ENCODE measurements at places on chromosomes 12 and 14. TPM values are rescaled to one million over a fixed set of nuclear protein-coding genes. Genes with fewer than 3 reads are reported as not detected.

HCAR1 gene
- not detected for total RNA-seq

ADCY4 gene
- not detected for total RNA-seq

RAD9B gene
- 0.29 TPM for total RNA-seq

GYS2 gene
- total RNA-seq, result not detected

C12orf60 gene
- 3.3 TPM for total RNA-seq

CCDC175 gene
- total RNA-seq, result not detected

PAH gene
- total RNA-seq, result 1.9 TPM

LAG3 gene
- total RNA-seq, result 1.2 TPM

FAR2 gene
- total RNA-seq, result 29.2 TPM

DNA sequence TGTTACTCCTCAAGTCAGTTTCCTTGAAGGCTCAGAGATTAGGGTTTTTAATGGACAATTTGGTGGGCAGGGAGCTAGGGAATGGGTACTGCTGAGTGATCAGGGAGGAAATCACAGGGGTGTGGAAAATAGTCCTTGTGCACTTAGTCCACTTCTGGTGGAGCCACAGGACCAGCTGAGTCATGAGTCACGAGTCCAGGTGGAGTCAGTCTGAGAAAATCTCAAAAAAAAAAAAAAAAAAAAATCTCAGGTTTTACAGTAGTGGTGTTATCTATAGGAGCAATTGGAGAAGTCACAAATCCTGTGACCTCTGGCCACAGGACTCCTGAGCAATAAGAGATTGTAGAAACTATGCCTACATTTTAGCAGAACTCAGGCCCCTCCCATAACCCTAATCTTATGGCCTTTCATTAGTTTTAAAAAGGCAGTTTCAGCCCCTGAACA, 28.2 kb upstream of the AMN1 start:
- H3K4me1 ChIP-seq, result no peaks in the 10 kb centered on the region
- no peaks in the 10 kb centered on the region for H3K27me3 ChIP-seq
- H3K27ac ChIP-seq, result no peak overlapping the region
- H3K4me3 ChIP-seq, result no peak overlapping the region
- DNase-seq, result no peak
- no peaks in the 10 kb centered on the region for H3K36me3 ChIP-seq

DNA sequence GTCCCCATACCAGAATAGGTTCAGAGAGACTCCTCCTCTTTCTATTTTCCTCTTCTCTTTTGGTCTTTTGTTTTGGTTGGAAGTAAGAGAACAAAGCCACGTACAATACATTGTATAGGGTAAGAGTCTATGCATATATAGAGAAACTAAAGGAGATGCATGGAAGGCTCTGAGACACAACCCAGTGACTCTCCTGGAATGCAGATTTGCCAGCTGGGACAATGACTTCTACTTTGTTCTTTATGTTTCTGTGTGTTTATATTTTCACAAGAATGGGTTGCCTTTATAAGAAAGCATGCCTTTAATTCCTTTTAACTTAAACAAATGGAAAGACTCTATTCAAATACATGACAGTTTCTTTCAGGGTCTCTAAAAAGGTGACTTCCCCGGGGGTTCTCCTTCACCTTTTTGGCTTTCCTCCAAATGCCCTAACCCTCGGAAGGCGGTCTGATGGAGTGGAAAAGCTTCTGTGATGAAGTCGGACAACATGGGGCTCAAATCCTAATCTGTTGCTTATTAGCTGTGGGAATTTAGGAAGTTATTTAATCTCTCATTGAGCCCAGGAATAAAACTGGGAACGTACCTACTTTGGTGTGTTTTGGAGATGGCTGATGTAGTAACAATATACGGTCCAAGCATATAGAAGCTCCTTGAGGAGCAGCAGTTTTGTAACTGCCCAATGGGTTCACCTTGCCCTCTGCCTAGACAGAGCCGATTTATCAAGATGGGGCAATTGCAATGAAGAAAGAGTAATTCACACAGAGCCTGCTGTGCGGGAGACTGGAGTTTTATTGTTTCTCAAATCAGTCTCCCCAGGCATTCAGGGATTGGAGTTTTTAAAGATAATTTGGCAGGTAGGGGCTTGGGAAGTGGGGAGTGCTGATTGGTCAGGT, 9.1 kb upstream of the SERPINA1 start:
- peaks cover 61% of the 10 kb centered on the region for H3K27me3 ChIP-seq
- H3K36me3 ChIP-seq, result no peaks in the 10 kb centered on the region
- DNase-seq, result peak; percentile 60
- no peak overlapping the region for H3K4me3 ChIP-seq
- peaks cover 10% of the 10 kb centered on the region for H3K4me1 ChIP-seq
- H3K27ac ChIP-seq, result peak overlapping the region; percentile 46

DNA sequence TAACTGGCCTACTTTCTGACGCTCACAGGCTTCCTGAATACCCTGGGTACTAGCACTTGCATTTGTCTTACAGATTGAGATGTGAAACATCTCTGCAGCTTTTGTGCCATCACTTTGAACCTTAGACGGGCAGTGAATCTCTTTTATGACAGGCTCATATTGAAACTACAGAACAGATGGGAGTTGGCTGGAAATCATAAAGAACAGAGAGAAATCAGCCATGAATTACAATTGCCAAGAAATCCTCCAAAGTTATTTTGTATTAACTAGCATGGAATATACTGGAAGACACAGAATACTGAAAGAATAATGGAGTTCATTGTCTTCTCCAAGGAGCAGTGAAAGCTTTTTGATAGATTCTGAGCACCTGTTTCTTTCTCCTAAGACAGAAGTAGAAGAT, 32.7 kb downstream of the MYF5 start:
- no peaks in the 10 kb centered on the region for H3K36me3 ChIP-seq
- H3K4me3 ChIP-seq, result no peak overlapping the region
- no peak for DNase-seq

DNA sequence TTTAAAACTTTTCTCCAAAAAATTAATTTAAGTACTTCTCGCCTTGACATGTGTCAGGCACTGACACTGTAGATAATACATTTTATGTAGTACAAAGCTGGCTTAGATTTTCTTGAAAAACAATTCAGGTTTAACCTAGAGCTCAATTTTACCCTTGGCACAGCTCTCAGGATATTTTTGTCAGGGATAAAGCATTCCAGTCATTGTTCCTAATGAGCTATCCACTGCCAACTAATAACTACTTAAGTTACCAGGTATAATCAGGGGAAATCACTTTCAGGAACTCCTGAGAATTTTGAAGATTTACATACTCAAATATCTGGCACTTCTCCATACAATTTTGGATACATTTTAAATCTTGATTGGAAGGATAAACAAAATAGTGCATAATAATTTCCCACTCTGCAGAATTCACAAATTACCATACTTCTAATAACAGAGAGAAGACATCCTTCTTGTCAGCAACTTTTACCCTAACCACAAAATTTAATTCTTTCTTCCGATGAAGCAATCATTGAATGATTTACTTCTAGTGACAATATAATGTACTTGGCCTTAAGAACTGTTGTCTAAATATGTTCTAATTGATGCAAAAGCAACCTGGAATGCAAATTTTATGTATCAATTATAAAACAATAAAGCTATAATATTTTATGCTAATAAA, 4.8 kb downstream of the RASSF9 start:
- H3K4me1 ChIP-seq, result peaks cover 3% of the 10 kb centered on the region
- no peaks in the 10 kb centered on the region for H3K27me3 ChIP-seq
- H3K4me3 ChIP-seq, result no peak overlapping the region
- H3K27ac ChIP-seq, result no peak overlapping the region
- H3K36me3 ChIP-seq, result no peaks in the 10 kb centered on the region

GRCh38 chr14:88140874-88141273, 135.9 kb downstream of the GPR65 start:
- peak; percentile 55 for DNase-seq
- no peaks in the 10 kb centered on the region for H3K27me3 ChIP-seq
- no peaks in the 10 kb centered on the region for H3K36me3 ChIP-seq
- H3K4me3 ChIP-seq, result no peak overlapping the region
- H3K27ac ChIP-seq, result no peak overlapping the region

DNA sequence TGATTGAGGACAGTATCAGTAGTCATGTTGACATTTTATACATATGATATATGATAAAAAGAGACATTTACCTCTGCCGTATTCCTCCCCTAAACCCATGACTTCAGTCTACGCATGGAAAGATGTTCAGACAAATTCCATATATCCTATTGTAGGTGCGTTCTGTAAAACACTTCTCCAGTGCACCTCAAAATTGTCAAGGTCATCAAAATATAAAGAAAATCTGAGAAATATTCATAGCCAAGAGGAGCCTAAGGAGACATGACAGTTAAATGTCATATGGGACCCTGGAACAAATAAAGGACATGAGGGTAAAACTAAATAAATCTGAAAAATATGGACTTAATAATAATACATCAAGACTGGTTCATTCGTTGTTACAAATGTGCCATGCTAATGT, 71.5 kb downstream of the CCER1 start:
- H3K36me3 ChIP-seq, result no peaks in the 10 kb centered on the region
- no peak overlapping the region for H3K4me3 ChIP-seq
- no peaks in the 10 kb centered on the region for H3K4me1 ChIP-seq

DNA sequence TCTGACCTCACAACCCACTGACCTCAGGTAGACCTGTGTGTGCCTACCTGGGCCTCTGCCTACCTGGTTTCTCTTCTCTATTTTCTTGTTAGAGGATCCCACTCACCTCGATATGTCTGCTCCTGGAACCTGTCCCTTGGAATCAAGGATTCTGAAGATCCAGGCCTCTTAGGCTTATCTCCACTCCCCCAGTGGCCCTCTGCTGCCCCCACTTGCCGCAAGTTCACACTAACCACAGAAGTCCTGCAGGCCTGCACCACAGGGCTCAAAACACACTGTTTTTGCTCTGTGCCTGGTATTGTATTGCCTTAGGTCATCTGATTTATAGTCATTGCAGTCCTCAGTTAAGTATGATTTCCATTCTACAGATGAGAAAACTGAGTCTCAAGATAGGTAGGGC, 15.3 kb upstream of the NRXN3 start:
- H3K4me1 ChIP-seq, result no peaks in the 10 kb centered on the region
- peak; percentile 84 for DNase-seq

GRCh38 chr14:72550513-72550912, 343.4 kb downstream of the DPF3 start:
- H3K27ac ChIP-seq, result no peak overlapping the region
- no peak overlapping the region for H3K4me3 ChIP-seq
- no peak for DNase-seq

GRCh38 chr12:10716704-10717315, 6.3 kb downstream of the YBX3 start:
- peaks cover 18% of the 10 kb centered on the region for H3K4me1 ChIP-seq
- peaks cover 42% of the 10 kb centered on the region for H3K36me3 ChIP-seq
- no peak overlapping the region for H3K27ac ChIP-seq
- peak; percentile 87 for DNase-seq
- no peaks in the 10 kb centered on the region for H3K27me3 ChIP-seq

DNA sequence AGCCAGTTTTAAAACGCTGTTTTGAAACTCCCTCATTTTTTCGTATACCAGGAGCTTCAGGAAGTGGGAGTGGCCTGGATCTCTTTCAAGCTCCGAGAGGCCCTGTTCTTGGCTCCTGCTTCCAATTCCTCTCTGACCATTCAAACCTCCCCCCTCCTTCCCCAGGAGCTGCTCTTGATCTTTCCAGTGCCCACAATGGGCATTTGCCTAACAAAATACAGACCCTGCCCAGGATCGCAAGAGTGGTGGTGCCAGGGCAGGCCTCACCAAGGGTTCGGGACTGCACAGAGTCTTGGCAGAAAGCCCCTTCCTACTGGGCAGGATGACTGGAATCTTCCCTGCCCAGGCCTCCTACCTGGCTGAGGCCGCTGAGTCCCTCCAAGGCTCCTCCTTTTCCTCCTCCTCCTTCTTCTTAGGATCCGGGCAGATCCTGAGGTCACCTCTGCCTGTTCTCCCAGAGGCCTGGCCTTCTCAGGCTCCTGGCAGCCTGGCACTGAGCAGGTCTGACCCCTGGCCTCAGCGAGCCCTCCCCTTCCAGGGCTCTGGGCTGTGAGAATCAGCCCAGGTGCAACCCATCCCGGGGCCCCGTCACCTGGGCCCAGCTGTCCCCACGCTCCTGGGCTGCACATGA, 46.9 kb upstream of the NOS1 start:
- H3K27ac ChIP-seq, result no peak overlapping the region
- no peak overlapping the region for H3K4me3 ChIP-seq

GRCh38 chr12:98750511-98750910, 105.4 kb downstream of the APAF1 start:
- H3K4me3 ChIP-seq, result no peak overlapping the region
- peaks cover 6% of the 10 kb centered on the region for H3K27me3 ChIP-seq
- peak; percentile 69 for DNase-seq
- H3K27ac ChIP-seq, result no peak overlapping the region

GRCh38 chr14:53871951-53872350, 84.7 kb downstream of the BMP4 start:
- H3K27ac ChIP-seq, result no peak overlapping the region
- H3K4me3 ChIP-seq, result no peak overlapping the region
- no peaks in the 10 kb centered on the region for H3K4me1 ChIP-seq
- no peak for DNase-seq
- H3K27me3 ChIP-seq, result peaks cover under 1% of the 10 kb centered on the region

DNA sequence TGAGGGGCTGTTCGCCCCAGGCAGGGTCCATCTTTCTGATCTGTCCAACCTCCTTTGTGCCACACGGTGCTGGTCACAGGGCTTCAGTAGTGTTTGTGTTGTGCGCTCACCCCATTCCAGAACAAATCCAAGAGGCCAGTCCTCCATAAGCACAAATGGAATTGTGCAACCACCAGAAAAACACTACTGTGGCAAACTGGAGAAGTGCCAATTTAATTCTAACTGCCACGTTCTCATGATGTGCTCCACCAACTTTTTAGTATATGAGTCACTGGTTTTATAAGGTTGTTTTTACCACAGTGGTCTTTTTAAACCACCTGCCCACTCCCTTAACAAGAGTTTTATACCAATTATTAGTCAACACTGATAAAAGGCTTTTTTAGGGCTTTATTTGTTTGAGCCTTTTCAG, 380.2 kb downstream of the NAV3 start:
- H3K36me3 ChIP-seq, result no peaks in the 10 kb centered on the region
- H3K27me3 ChIP-seq, result no peaks in the 10 kb centered on the region
- DNase-seq, result no peak
- H3K4me1 ChIP-seq, result no peaks in the 10 kb centered on the region
- H3K27ac ChIP-seq, result peak overlapping the region; percentile 84

GRCh38 chr14:24013654-24014514, 25.2 kb downstream of the DHRS4L2 start:
- no peak overlapping the region for H3K27ac ChIP-seq
- no peaks in the 10 kb centered on the region for H3K36me3 ChIP-seq
- peak; percentile 78 for DNase-seq
- H3K4me1 ChIP-seq, result no peaks in the 10 kb centered on the region

DNA sequence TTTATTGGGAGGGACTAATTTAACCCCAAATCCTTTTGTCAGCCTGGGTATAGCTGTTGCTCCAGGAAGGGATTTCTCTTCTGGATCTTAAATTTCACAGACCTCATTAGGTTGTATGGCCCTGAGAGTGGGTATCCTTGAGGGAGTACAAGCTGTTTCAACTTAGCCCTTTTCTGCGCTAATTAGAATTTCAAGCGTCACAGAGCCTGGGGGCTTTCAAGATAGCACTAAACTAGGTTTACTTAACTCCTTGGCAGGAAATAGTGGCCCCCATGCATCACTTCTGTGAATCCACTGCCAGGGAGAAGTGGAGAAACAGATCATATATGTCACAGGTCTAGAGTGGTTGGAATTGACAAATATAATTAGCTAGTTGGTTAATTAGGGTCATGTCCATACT, 5.9 kb upstream of the PDE1B start:
- H3K4me3 ChIP-seq, result no peak overlapping the region

All from endodermal cell (in vitro differentiated cells).